ENCODE measurements at places on chromosomes 11 and 22.

- peaks cover 16% of the 10 kb centered on the region for H3K36me3 ChIP-seq
- no peak for DNase-seq
- H3K4me1 ChIP-seq = peaks cover 31% of the 10 kb centered on the region
- H3K4me3 ChIP-seq = no peak overlapping the region
- H3K27me3 ChIP-seq = no peaks in the 10 kb centered on the region
- H3K27ac ChIP-seq = no peak overlapping the region
These were observed 651 bp upstream of the C11orf42 start for GRCh38 chr11:6204706-6205105.

GRCh38 chr11:117145393-117145761 lies 1.3 kb downstream of the PAFAH1B2 start:
- peak overlapping the region; percentile 90 for H3K27ac ChIP-seq
- peaks cover 48% of the 10 kb centered on the region for H3K4me1 ChIP-seq
- peaks cover 15% of the 10 kb centered on the region for H3K27me3 ChIP-seq
- H3K36me3 ChIP-seq = peaks cover 40% of the 10 kb centered on the region
- peak overlapping the region; percentile 98 for H3K4me3 ChIP-seq

GRCh38 chr11:11776714-11777113 lies 65.1 kb upstream of the USP47 start:
- no peak for DNase-seq
- H3K27me3 ChIP-seq = peaks cover 23% of the 10 kb centered on the region
- H3K4me1 ChIP-seq = no peaks in the 10 kb centered on the region
- no peak overlapping the region for H3K4me3 ChIP-seq
- H3K27ac ChIP-seq = no peak overlapping the region

- no peaks in the 10 kb centered on the region for H3K4me1 ChIP-seq
- no peak overlapping the region for H3K4me3 ChIP-seq
- H3K36me3 ChIP-seq = no peaks in the 10 kb centered on the region
- no peak overlapping the region for H3K27ac ChIP-seq
- no peak for DNase-seq
These were observed 48.8 kb upstream of the LARGE1 start for GRCh38 chr22:33969045-33969444.

- no peaks in the 10 kb centered on the region for H3K36me3 ChIP-seq
- H3K4me3 ChIP-seq = no peak overlapping the region
- DNase-seq = no peak
- no peaks in the 10 kb centered on the region for H3K27me3 ChIP-seq
- H3K27ac ChIP-seq = no peak overlapping the region
These were observed 123.8 kb upstream of the CCDC179 start for GRCh38 chr11:22984045-22984444.

DNA sequence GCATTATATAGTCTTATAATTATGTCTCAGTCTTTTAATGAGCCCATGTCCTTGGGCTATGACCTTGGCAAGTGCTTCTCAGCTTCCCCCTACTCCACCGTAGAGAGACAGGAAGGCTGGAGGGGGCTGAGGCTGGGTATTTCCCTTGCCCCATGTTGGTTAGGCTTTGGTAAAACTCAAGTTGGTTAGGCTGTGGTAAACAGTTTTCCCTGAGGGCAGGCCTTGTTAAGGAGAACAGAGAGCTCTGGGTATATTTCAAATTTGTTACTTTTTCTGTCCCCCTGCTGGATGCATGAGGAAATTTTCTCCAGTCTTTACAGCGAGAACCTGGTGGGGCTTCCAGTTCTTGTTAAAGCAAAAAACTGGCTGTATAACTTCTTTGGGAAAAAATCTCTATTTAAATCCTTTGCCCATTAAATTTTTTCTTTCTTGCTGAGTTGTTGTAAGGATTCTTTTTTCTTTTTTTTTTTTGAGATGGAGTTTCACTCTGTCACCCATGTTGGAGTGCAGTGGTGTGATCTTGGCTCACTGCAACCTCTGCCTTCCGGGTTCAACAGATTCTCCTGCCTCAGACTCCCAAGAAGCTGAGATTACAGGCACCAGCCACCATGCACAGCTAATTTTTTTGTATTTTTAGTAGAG lies 12.2 kb upstream of the DCHS1 start:
- peak; percentile 46 for DNase-seq
- peak overlapping the region; percentile 54 for H3K27ac ChIP-seq
- H3K36me3 ChIP-seq = peaks cover 13% of the 10 kb centered on the region
- no peak overlapping the region for H3K4me3 ChIP-seq

DNA sequence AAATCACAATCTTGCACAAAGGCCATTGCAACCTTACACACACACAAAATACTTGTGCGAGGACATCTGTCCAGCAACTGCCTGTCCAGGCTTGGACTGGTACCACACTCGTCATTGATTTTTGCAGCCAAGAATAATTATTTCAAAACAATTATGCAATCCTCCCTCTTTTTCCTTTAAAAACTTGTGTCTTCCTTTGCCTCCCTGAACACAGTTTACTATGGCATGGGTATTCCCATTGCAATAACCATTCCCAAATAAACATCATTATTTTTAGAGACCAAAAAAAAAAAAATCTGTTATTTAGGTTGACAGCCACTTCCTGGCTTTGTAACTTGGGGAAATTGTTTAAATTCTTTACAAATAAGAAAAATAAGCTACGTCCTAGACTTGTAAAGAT lies 54.0 kb downstream of the C11orf91 start:
- no peaks in the 10 kb centered on the region for H3K4me1 ChIP-seq
- no peaks in the 10 kb centered on the region for H3K36me3 ChIP-seq
- peaks cover 8% of the 10 kb centered on the region for H3K27me3 ChIP-seq
- H3K27ac ChIP-seq = no peak overlapping the region
- no peak for DNase-seq

DNA sequence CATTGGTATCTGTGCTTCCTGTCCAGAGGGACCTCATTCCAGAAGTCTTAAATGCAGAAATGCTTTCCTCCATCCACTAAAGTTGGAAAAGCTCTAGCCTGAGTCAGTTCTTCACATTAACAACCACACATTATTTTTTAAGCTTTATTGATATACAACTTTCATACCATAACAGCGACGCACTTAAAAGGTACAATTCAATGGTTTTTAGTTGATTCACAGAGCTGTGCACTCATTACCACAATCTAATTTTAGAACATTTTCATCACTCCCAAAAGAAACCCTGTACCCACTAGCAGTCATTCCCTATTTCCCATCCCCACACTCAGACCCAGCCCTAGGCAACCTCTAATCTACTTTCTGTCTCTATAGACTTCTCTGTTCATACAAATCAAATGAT lies 27.6 kb downstream of the GALNT18 start:
- no peak overlapping the region for H3K4me3 ChIP-seq
- no peaks in the 10 kb centered on the region for H3K36me3 ChIP-seq
- peaks cover 10% of the 10 kb centered on the region for H3K27me3 ChIP-seq
- H3K4me1 ChIP-seq = no peaks in the 10 kb centered on the region
- DNase-seq = no peak

DNA sequence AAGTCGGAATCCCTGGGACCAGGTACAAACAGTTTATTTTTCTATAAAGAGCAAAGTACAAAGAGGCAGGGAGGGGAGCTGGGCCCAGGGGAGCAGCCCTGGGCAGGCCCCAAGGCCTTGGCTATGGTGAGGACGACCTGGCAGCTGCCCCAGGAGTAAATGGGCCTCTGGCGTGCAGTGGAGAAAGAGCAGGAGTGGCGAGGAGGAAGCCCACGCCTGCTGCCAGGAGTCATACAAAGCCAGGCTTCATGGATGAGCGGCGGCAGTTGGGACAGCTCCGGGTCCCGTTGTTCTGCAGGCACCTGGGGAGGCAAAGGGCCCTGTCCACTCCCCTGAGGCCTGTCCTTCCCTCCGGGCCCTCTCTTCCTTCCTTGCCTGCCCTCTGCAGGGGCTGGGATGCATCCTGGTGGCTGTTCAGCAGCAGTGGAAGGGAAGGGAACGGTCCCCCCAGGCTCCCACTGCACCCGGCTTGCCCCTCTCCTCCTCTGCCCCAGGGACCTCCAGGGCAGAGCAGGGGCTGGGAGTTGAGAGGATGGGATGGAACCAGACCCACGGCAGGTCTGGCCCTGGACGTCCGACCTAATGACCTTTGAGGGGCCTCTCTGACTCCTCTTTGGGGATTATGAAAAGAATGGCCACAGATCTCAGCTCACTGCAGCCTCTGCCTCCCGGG lies 11.1 kb downstream of the RAPSN start:
- no peaks in the 10 kb centered on the region for H3K36me3 ChIP-seq
- H3K27me3 ChIP-seq = no peaks in the 10 kb centered on the region
- no peak overlapping the region for H3K4me3 ChIP-seq
- no peak for DNase-seq

DNA sequence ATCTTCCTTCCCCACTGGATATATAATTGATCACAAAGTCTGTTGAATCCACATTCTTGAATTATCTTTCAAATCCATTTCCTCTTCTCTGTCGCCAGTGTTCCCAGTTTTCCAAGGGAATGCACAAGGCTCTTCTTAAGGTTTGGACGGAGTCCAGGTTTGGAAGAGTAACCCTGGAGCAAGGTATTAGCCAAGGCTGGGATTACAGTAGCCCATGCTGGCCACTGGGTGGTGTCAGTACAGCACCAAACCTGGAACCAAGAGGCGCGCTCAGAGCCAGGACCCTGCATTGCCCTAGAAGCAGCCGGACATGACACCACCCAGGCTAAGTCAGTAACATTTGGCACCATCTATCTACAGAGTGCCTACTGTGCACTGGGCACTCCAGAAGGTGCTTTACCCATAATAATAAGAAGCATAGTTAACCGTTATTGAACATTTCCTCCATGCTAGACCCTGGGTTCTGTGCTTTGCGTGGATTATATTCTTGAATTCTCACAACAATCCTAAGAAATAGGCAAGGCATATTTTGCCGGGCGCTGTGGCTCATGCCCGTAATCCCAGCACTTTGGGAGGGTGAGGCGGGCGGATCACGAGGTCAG lies 48.0 kb upstream of the CLPB start:
- H3K4me3 ChIP-seq = no peak overlapping the region
- H3K27me3 ChIP-seq = peaks cover 8% of the 10 kb centered on the region
- H3K36me3 ChIP-seq = no peaks in the 10 kb centered on the region
- no peak overlapping the region for H3K27ac ChIP-seq
- H3K4me1 ChIP-seq = peaks cover 8% of the 10 kb centered on the region

- no peak overlapping the region for H3K27ac ChIP-seq
- peaks cover 33% of the 10 kb centered on the region for H3K27me3 ChIP-seq
- H3K36me3 ChIP-seq = no peaks in the 10 kb centered on the region
- DNase-seq = peak; percentile 57
- H3K4me3 ChIP-seq = no peak overlapping the region
These were observed 16.0 kb downstream of the ZNRF3 start for GRCh38 chr22:28899199-28899853.

DNA sequence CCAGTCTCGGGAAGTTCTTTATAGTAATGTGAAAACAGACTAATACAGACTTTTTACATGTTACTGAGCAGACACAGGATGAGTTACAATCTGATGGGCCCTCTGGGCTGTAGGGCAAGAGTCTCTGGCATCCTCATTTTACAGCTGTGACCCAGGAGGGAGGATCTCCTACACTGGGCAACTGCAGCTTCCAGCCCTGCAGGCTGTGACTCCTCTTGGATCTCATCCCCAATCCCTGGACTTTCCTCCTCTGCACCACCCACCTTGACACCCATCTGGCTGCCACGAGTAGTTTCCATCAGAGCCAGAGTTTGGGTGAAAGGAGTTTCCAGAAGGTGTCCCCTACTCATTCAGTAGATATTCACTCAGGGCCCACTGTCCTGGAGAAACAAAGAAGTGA lies 48.9 kb upstream of the MYEOV start:
- no peak for DNase-seq
- H3K4me3 ChIP-seq = no peak overlapping the region
- H3K27ac ChIP-seq = no peak overlapping the region
- H3K27me3 ChIP-seq = no peaks in the 10 kb centered on the region
- peaks cover 13% of the 10 kb centered on the region for H3K4me1 ChIP-seq

DNA sequence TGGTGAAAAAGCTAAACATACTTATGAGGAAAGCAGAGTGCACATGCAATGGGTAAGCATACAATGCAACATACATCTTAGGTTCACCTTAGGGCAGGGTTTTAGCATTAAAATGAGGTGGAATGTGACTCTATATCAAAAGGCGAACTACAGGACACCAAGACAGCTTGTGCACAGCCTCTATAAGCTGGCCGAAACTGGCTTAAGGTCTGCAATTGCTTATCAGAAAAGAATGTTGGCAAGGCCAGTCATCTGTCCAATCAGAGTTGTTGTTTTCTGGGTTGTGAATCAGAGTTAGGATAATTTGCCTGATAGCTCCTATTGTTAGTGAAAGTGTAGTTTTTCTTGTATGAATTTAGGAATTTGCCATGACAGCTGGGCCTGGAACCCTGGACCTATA lies 76.5 kb downstream of the LRRC4C start:
- no peaks in the 10 kb centered on the region for H3K4me1 ChIP-seq
- no peak overlapping the region for H3K27ac ChIP-seq
- H3K36me3 ChIP-seq = no peaks in the 10 kb centered on the region

GRCh38 chr11:23765682-23766252 lies 731.1 kb upstream of the LUZP2 start:
- H3K27ac ChIP-seq = no peak overlapping the region
- no peaks in the 10 kb centered on the region for H3K36me3 ChIP-seq
- no peak overlapping the region for H3K4me3 ChIP-seq
- H3K4me1 ChIP-seq = no peaks in the 10 kb centered on the region
- no peak for DNase-seq

DNA sequence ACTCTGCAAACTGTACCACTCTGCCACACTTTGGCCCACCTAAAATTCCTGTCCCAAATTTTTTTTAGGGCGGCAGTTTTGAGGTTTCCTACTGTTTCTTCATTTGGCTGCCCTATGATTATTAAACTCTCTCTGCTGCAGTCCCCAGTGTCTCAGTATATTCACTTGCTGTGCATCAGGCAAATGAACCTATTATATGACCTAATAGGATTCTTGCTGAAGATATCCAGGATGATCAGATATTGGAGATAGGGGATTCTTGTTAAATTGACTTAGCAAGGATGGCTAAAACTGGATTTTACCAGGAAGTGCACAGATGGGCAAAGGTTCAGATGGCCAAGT lies 410.8 kb upstream of the DDI1 start:
- no peak overlapping the region for H3K4me3 ChIP-seq
- H3K27me3 ChIP-seq = no peaks in the 10 kb centered on the region
- no peaks in the 10 kb centered on the region for H3K4me1 ChIP-seq
- H3K36me3 ChIP-seq = no peaks in the 10 kb centered on the region
- no peak overlapping the region for H3K27ac ChIP-seq

DNA sequence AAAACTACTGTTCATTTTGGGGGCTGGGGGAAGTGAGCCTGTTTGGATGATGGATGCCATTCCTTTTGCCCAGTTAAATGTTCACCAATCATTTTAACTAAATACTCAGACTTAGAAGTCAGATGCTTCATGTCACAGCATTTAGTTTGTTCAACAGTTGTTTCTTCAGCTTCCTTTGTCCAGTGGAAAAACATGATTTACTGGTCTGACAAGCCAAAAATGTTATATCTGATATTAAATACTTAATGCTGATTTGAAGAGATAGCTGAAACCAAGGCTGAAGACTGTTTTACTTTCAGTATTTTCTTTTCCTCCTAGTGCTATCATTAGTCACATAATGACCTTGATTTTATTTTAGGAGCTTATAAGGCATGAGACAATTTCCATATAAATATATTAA lies 87.1 kb upstream of the BIRC3 start:
- H3K4me1 ChIP-seq = no peaks in the 10 kb centered on the region
- no peaks in the 10 kb centered on the region for H3K36me3 ChIP-seq
- H3K27me3 ChIP-seq = peaks cover 13% of the 10 kb centered on the region
- DNase-seq = no peak

- no peaks in the 10 kb centered on the region for H3K36me3 ChIP-seq
- no peak overlapping the region for H3K27ac ChIP-seq
- DNase-seq = no peak
These were observed 555.0 kb downstream of the BRD1 start for GRCh38 chr22:49272546-49273125.
